ENCODE measurements at places on chromosomes 2 and 18.

DNA sequence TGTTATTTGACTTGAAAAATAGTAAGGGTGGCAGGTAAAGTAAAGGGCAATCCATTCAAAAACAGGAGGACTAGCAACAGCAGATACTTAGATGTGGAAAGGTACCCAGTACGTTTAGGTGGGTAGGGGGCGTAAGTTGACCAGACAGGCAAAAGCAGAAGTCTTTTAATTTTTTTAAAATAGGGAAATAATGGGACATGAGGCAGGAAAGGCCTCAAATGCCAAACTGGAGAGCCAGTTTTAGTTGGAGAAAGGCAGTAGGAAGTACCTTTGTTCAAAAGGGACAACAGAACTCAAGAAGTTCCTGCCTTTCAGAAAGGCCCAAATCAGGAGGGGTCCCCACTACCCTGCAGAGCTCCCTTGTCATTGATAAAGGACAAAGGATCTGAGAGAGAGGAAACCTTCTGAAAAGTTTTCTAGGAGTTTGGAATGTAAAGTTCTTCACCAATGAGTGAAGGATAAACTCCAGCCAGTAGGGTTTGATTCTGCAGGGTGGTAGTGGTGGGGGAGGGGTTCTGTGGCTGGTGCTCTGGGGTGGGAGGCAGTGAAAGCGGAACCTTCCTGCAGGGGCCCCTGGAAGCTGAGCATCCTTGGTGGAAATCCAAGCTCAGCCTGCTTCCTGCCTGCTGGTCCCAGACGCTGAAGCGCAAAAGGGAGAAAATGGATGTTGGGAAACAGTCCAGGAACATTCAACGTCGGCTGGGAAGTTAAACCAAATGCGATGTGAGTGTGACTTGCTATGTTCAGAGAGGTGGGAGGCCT, 40.1 kb downstream of the TMEM17 start:
- DNase-seq, result no peak

GRCh38 chr2:160222546-160223283, 22.6 kb upstream of the ITGB6 start:
- DNase-seq, result no peak

DNA sequence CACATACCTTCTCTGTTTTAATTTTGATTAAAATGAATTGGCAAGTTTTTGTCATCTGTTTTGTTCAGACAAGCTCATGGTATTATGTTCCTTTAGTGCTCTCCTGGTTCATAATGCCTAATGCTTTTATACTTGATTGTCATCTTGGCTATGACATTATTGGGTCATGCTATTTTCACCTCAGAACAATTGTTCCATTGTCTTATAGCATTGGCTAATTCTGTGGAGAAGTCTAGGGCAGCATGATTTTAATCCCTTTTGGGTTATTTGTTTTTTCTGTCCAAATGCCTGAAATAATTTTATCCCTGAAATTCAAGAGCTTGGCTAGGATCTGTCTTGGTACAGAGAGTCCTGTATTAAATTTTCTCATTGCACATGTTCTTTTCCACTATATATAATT, 83.8 kb upstream of the CCDC85A start:
- DNase-seq, result no peak

- no peak for DNase-seq
Measured at GRCh38 chr18:51051105-51051712, 21.2 kb downstream of the SMAD4 start.

DNA sequence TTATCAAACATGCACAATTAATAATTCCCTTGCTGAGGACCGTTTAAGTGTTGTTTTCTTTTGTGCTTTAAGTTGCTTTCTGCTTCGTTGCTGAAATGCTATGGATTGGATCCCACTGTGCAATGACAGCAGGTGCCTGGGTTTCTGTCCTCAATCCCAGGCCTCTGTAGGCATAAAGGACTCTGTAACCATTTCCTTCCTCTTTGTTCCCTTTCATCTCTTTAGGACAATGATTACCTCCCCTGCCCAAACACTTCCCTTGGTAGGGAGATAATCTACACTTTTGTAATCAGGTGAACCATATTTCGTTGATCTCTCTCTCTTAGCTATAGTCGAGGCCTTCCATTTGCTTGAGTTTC, 58.6 kb upstream of the LYPD6B start:
- DNase-seq, result no peak

- DNase-seq, result no peak
Measured at GRCh38 chr2:240596491-240596931, 10.0 kb downstream of the CAPN10 start.

DNA sequence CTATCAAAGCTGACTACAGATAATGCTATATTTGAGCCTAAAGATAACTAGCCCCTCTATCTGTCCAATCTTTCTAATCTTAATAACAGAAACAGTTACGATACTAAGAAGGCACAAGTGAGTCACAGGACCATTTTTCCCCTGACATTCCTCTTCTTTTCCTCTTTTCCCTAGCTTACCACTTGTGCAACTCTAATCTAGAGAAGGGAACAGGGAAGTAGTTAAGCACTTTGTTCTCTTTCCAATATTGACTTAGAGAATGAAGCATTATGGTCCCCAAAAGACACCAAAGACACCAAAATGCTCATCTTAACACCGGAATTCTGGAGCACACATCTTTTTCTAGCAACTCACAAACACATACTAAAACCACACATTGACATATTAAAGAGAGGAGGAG, 1.8 kb downstream of the PDE11A start:
- DNase-seq, result no peak

All from T-helper 22 cell (primary cell).